ENCODE measurements at places on chromosomes 3 and 15. TPM values are rescaled to one million over a fixed set of nuclear protein-coding genes. Genes with fewer than 3 reads are reported as not detected.

GRCh38 chr3:8385848-8386620, 115.6 kb upstream of the LMCD1 start:
- DNase-seq = no peak
- no peaks in the 10 kb centered on the region for H3K4me1 ChIP-seq
- no peak overlapping the region for H3K27ac ChIP-seq
- H3K4me3 ChIP-seq = no peak overlapping the region
- H3K27me3 ChIP-seq = no peaks in the 10 kb centered on the region
- no peaks in the 10 kb centered on the region for H3K36me3 ChIP-seq

GRCh38 chr3:37402351-37402750, 228.0 kb upstream of the LRRFIP2 start:
- no peak for DNase-seq
- H3K27me3 ChIP-seq = no peaks in the 10 kb centered on the region
- H3K36me3 ChIP-seq = no peaks in the 10 kb centered on the region
- H3K27ac ChIP-seq = no peak overlapping the region
- H3K4me3 ChIP-seq = no peak overlapping the region

DNA sequence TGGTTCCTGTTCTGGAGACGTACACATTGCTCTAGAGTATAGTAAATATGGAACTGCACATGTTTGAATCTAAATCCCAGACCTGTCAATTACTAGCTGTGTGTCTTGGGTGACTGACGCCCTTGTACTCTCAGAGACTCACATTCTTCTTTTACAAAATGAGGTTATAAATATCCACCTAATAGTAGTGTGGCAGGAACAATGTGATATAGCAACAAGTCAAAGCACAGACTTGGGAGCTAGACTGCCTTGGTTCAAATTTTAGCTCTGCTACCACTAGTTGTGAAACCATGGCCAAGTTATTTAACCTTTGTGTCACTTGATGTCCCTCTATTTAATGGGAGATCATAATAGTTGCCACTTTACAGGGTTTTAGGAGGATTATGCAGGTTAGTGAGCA, 245.6 kb downstream of the CPNE4 start:
- no peak overlapping the region for H3K27ac ChIP-seq
- DNase-seq = no peak
- H3K27me3 ChIP-seq = no peaks in the 10 kb centered on the region
- no peak overlapping the region for H3K4me3 ChIP-seq

- H3K4me3 ChIP-seq = no peak overlapping the region
- no peaks in the 10 kb centered on the region for H3K4me1 ChIP-seq
- DNase-seq = no peak
- no peaks in the 10 kb centered on the region for H3K27me3 ChIP-seq
- H3K36me3 ChIP-seq = no peaks in the 10 kb centered on the region
- no peak overlapping the region for H3K27ac ChIP-seq
Measured at GRCh38 chr15:27970661-27971392, 128.3 kb downstream of the OCA2 start.

- no peak overlapping the region for H3K4me3 ChIP-seq
- H3K27me3 ChIP-seq = no peaks in the 10 kb centered on the region
- no peak for DNase-seq
- no peaks in the 10 kb centered on the region for H3K4me1 ChIP-seq
Measured at GRCh38 chr3:40382617-40382979, 4.4 kb upstream of the ENTPD3 start.

Gene CHRNA7
- 0.93 TPM for total RNA-seq

Gene THRB
- total RNA-seq = 38.6 TPM

- DNase-seq = no peak
- no peaks in the 10 kb centered on the region for H3K36me3 ChIP-seq
- H3K27ac ChIP-seq = no peak overlapping the region
- no peak overlapping the region for H3K4me3 ChIP-seq
- H3K27me3 ChIP-seq = no peaks in the 10 kb centered on the region
- H3K4me1 ChIP-seq = no peaks in the 10 kb centered on the region
Measured at GRCh38 chr3:177642804-177643125, 445.5 kb upstream of the TBL1XR1 start.

Gene PLSCR2
- not detected for total RNA-seq

Gene PRSS50
- total RNA-seq = not detected

- no peaks in the 10 kb centered on the region for H3K36me3 ChIP-seq
- no peak overlapping the region for H3K4me3 ChIP-seq
- DNase-seq = no peak
- no peaks in the 10 kb centered on the region for H3K4me1 ChIP-seq
- H3K27ac ChIP-seq = no peak overlapping the region
Measured at GRCh38 chr3:69998759-69999139, 784 bp upstream of the SAMMSON start.

GRCh38 chr15:59976480-59977271, 27.4 kb upstream of the FOXB1 start:
- H3K27me3 ChIP-seq = peaks cover 2% of the 10 kb centered on the region
- H3K36me3 ChIP-seq = no peaks in the 10 kb centered on the region
- no peaks in the 10 kb centered on the region for H3K4me1 ChIP-seq
- no peak overlapping the region for H3K4me3 ChIP-seq
- no peak for DNase-seq
- no peak overlapping the region for H3K27ac ChIP-seq

Gene MGLL
- 53.7 TPM for total RNA-seq

Gene PCYT1A
- 98.4 TPM for total RNA-seq

- H3K36me3 ChIP-seq = no peaks in the 10 kb centered on the region
- no peak for DNase-seq
- H3K27ac ChIP-seq = no peak overlapping the region
- H3K4me1 ChIP-seq = no peaks in the 10 kb centered on the region
- peaks cover 18% of the 10 kb centered on the region for H3K27me3 ChIP-seq
Measured at GRCh38 chr15:73374604-73375003, 5.8 kb upstream of the HCN4 start.

- H3K27me3 ChIP-seq = no peaks in the 10 kb centered on the region
- DNase-seq = no peak
- H3K4me3 ChIP-seq = no peak overlapping the region
- no peaks in the 10 kb centered on the region for H3K36me3 ChIP-seq
Measured at GRCh38 chr3:27279123-27279522, 90.1 kb downstream of the NEK10 start.

DNA sequence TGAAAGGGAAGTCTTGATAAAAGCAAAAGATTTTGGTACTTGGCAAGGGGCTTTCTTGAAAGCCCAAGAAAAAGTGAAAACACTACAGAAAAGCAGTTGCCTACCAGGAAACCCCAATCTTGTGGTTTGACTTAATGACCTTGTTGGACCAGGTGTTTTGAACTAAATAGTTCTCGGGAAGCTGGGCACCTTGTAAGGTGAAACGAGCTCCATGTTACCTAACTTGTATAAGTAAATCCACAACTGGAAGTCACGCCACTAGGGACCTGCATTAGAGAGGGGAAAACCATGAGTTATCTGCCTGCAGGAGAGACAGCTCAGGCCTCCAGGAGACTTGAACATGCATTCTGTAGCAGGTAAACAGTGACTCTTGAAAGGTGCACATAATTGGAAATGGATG, 88.2 kb downstream of the GMPS start:
- H3K4me3 ChIP-seq = no peak overlapping the region
- no peak for DNase-seq
- no peaks in the 10 kb centered on the region for H3K27me3 ChIP-seq
- no peaks in the 10 kb centered on the region for H3K36me3 ChIP-seq
- H3K27ac ChIP-seq = no peak overlapping the region
- no peaks in the 10 kb centered on the region for H3K4me1 ChIP-seq

DNA sequence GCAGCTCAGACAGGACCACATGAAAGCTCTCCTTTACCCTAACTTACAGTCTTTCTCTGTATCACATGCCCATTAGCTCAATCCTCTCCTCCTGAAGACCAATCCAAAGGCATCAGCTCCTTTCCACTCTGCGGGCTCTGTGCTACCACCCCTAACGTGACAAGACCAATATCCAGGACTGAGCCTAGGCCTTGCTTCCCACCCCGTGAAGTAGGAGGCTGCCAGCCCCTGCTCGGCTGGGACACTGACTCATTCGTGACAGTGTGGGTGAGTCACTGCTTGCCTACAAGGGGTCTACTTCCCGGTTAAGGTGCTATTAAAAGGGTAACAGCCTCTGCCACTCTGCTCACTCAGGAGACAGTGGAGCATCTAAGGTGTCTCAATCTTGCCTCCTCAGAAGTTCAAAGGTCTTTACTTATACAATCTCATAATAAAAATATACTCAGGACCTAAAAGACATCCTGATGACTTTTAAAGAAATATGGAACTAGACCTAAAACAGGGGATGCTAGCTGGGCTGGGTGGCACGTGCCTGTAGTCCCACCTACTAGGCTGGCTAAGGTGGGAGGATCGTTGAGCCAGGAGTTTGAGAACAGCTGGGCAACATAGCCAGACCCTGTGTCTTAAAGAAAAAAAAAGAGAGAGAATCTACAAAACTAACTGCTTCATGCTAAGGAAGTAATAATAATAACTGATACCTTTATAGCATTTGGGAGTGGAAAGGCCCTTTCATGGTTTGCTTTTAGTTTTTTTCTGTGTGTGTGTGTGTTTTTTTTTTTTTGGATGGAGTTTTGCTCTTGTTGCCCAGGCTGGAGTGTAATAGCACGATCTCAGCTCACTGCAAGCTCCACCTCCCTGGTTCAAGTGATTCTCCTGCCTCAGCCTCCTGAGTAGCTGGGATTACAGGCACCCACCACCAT, 55.0 kb downstream of the TMEM44 start:
- no peaks in the 10 kb centered on the region for H3K36me3 ChIP-seq
- H3K27ac ChIP-seq = no peak overlapping the region
- DNase-seq = peak; percentile 60
- H3K4me3 ChIP-seq = no peak overlapping the region
- H3K4me1 ChIP-seq = peaks cover 7% of the 10 kb centered on the region

GRCh38 chr3:70342149-70342548, 29.7 kb upstream of the MDFIC2 start:
- no peak overlapping the region for H3K27ac ChIP-seq
- no peak for DNase-seq

DNA sequence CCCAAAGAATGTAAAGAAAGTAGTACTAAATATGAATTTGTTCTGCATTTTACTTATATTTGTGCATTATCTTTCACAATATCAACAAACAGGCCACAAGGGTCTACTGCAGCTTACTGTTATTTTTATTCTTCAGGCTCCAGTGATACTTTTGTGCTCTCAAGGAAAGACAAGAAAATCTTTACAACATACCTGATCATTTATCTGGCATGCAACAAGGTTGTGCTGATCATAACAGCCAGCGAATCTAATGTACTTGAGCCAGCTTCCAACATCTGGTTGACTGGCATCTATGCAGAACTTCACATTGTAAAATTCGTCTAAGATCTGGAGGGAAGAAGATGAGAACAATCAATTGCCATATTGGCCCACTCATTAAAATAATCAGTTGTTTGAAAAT, 520.0 kb downstream of the MECOM start:
- DNase-seq = no peak
- no peaks in the 10 kb centered on the region for H3K36me3 ChIP-seq
- peak overlapping the region; percentile 67 for H3K4me3 ChIP-seq
- peaks cover 4% of the 10 kb centered on the region for H3K27me3 ChIP-seq

DNA sequence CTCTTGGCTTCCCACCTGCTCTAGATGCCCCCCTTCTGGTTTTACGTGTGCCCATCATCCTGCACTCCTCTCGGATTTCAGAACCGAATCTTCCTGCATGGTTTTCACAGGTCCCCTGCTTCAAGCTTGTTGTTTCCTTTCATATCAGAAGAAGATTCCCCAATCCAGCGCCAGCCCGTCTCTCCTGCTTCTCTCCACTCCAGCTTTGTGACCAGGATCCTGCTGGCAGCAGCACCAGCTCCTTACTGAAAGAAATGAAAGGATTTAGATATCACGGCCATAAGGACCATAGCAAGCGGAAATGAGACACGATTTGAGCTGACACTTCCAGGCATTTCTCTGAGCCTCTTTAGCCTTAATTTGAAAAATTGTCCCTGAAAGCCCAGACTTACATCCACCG, 180.3 kb upstream of the UBE3A start:
- no peaks in the 10 kb centered on the region for H3K27me3 ChIP-seq
- DNase-seq = no peak
- no peak overlapping the region for H3K4me3 ChIP-seq
- H3K36me3 ChIP-seq = no peaks in the 10 kb centered on the region
- no peaks in the 10 kb centered on the region for H3K4me1 ChIP-seq

GRCh38 chr3:34056181-34056910, 257.9 kb downstream of the PDCD6IP start:
- H3K4me3 ChIP-seq = no peak overlapping the region
- H3K27me3 ChIP-seq = no peaks in the 10 kb centered on the region
- H3K36me3 ChIP-seq = no peaks in the 10 kb centered on the region
- H3K27ac ChIP-seq = no peak overlapping the region
- H3K4me1 ChIP-seq = no peaks in the 10 kb centered on the region
- no peak for DNase-seq

- H3K27me3 ChIP-seq = no peaks in the 10 kb centered on the region
- no peak for DNase-seq
- H3K4me3 ChIP-seq = no peak overlapping the region
- H3K4me1 ChIP-seq = no peaks in the 10 kb centered on the region
- H3K36me3 ChIP-seq = no peaks in the 10 kb centered on the region
Measured at GRCh38 chr3:177446165-177446601, 248.9 kb upstream of the TBL1XR1 start.

DNA sequence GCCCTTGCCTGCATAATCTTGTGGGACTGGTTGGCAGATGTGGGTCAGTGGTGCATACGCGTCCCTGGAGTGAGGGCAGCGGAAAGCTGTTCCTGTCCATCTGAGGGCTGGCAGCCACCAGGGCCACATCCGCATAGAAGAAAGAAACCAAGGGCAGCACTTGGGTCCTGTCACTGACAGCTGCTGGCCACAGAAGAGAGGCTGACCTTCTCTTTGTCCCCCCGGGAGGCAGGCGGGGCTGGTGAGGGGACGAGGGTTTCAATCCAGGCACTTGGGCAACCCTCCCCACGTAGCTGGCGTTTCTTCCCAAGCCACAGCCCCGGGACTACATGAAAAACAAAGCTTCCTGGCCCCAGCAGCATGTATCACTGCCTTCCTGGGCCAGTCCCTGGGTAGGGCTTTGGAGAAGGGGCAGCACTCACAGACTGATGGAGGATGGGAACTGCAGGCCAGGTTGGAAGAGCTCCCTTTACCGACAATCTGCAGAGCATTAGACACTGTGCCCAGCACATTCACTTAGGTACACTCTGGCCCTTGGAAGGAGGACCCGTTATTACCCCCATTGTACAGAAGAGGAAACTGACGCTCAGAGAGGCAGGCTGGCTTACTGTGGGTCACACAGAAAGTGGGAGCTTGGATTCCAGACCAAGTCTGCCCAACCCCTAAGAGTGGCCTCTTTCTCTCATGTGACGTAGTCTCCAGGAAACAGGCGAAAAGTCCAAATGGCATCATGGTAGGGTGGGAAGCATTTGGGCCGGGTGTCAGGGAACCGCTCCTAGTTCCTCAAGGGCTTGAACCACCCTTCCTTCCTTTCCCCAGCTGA, 78.8 kb upstream of the SLC6A6 start:
- H3K27me3 ChIP-seq = no peaks in the 10 kb centered on the region
- peaks cover 35% of the 10 kb centered on the region for H3K4me1 ChIP-seq
- H3K4me3 ChIP-seq = no peak overlapping the region
- peak overlapping the region; percentile 97 for H3K27ac ChIP-seq
- peak; percentile 85 for DNase-seq

DNA sequence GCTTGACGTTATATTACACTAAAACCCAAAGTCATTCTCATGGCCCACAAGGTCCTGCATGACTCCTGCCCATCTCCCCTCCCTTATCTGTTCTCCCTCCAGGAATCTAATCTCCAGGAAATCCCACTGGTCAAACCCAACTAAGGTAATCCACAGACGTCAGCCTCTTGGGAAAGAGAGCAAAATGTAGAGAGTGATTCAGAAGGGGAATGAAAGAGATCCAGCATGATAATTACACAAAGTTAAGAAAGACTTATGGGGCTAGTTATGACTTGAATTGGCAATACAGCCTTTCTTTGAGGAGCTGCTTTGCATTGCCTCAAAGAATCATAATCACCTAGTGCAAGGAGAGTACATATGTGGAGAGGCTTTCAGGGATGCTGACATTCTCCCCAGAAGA, 137.8 kb upstream of the MYRIP start:
- H3K27ac ChIP-seq = no peak overlapping the region
- no peak for DNase-seq
- H3K4me1 ChIP-seq = no peaks in the 10 kb centered on the region
- H3K27me3 ChIP-seq = no peaks in the 10 kb centered on the region
- no peaks in the 10 kb centered on the region for H3K36me3 ChIP-seq
- no peak overlapping the region for H3K4me3 ChIP-seq

Measured in psoas muscle (tissue), 8 donors.